Activated CD8-positive, alpha-beta T cell treated with anti-CD3 and anti-CD28 coated beads, Interleukin-2, amount 10 ng/mL, durations not matched to agents 7 days and 5 days (primary cell): ENCODE measurements at places on chromosomes 4 and X.
A peak's percentile ranks its signal among the peaks of the same experiment; 100 is the strongest.

DNA sequence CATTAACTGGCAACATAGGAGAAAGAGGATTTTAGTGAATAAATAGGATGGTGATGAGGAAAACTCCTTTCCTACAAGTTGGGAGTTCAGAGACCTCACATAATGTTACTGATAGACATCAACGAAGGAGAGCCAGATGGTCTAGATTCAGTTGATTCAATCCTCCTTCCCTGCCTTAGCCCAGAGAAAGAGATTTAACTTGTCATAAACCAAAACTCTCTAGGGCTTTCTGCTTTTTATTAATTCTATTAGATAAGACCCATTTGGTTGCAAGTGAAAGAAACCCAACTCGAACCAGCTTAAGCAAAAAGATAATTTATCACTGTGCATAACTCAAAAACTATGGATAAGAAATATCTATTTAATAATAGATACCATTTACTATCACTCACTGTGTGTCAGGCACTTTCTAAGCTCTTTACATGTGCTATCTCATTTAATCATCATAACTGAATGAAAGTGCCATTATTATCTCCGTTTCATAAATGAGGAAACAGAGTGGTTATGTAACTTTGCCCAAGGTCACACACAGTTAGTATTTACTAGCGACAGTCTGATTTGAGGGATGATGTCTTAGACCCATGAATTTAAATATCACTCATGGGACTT lies 4.3 kb upstream of the UNC5C start:
- DNase-seq, result no peak

- DNase-seq, result peak; percentile 28
These were observed 2.1 kb downstream of the PPP3CA start for GRCh38 chr4:101345271-101345595.

DNA sequence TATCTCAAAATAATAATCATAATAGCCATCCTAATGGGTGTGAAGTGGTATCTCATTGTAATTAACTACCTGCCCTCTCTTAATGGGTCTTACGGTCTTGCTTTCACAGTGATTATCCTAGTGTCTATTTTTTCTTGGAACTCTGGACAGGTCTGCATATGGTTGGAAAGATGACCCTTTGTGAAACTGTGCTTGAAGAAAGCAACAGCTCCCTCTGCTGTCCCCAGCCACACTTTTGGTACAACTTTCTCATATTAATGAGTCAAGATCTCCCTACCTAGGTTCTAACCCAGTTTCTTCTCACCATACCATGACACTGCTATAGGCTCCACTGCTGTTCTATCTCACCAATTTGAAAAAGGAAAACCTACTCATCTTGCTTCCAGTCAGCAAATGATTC lies 2.4 kb downstream of the TFDP3 start:
- no peak for DNase-seq

GRCh38 chrX:1300449-1300848 lies 31.8 kb downstream of the CSF2RA start:
- DNase-seq, result no peak

DNA sequence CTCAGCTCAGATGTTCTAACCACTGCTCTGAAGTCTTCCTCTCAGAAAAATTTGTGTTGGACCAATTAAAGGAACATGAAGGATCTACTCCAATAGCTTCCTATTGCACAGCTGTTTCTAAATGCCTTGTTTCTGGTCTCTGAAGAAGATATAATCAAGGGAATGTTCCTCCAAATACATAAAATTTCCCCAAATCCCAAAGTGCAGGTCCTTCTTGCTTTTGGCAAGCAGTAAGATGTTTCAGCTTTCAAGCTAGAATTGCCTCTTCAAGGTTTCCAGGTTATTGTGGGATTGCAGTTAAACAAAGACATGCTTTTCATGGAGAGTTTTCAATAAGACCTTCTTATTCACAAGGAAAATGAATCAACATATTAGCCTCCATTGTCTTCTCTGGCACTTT lies 574.5 kb upstream of the SLIT2 start:
- DNase-seq, result no peak

DNA sequence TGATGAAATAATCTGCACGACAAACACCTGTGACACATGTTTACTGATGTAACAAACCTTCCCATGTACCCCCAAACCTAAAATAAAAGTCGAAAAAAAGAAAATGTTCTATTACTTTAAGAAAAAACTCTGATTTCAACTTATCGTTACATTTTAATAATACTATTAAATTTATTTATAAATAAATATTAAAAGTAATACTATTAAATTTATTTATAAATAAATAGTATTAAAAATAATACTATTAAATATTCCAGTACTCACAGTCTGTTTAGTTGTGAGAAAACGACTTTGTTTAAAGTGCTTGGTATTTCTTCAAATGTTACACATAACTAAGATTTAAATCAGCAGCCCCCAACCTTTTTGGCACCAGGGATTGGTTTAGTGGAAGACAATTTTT lies 471.6 kb upstream of the PRKX start:
- no peak for DNase-seq
